ENCODE measurements at places on chromosomes 5 and 9.

DNA sequence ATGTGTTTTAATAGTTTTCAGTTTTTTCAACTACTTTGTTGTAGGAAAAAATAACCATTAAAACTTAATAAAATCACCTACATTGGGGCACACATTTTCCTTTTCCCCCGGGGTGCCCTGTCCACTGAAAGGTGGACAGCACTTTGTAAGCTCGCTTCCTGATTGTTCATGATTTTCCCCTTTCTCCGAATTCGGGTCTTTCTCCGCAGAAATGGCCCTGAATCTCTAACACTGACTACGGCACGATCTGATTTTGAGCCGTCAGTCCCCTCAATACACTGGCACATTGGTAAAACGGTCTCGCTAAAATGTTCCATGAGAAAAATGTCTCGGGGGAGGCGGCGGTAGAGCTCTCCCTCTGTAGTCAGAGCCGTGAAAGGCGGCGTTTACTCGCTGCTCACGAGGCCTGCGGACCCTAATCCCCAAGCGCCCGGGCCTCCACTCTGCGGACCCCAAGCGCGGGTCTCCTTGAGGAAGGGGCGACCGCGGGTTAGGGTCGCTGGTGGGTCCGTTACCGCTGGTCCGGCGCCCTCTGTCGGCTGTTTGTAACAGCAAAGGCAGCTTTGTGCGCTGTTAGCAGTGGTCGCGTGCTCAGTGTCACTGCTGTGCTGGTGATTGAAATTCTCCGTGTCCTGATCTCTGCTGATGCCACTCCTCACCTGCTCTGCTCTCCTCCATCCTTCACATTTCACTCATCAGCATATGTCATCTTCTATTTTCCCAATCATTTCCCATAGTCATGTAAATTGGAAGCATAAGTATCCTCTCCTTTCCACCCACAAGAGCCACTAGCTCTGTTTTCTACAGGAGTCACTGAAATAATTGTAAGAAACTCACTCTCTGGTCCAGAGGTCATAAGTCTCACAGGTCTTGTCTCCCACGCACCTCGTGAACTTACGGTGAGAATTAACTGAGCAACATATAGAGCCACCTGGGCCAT is 10.8 kb upstream of the IFNA2 start:
- DNase-seq = peak; percentile 24

- no peak for DNase-seq
These were observed 29.6 kb downstream of the RC3H2 start for GRCh38 chr9:122875523-122875922.

GRCh38 chr9:3007326-3007725 is 163.4 kb upstream of the PUM3 start:
- DNase-seq = no peak

GRCh38 chr5:148615644-148616275 is 38.6 kb downstream of the HTR4 start:
- DNase-seq = no peak
